Breast epithelium (tissue), 4 donors: ENCODE measurements at places on chromosomes 6 and 20. TPM values are rescaled to one million over a fixed set of nuclear protein-coding genes. Genes with fewer than 3 reads are reported as not detected.

Gene CDS2
- 37.6 TPM for total RNA-seq

Gene TRIM15
- not detected for total RNA-seq

Gene HLA-G
- not detected for total RNA-seq

Gene MC3R
- total RNA-seq: not detected

Gene AVP
- total RNA-seq: not detected

Gene KHDC1
- 0.32 TPM for total RNA-seq

Gene ASIP
- total RNA-seq: not detected

Gene CTCFL
- total RNA-seq: not detected

DNA sequence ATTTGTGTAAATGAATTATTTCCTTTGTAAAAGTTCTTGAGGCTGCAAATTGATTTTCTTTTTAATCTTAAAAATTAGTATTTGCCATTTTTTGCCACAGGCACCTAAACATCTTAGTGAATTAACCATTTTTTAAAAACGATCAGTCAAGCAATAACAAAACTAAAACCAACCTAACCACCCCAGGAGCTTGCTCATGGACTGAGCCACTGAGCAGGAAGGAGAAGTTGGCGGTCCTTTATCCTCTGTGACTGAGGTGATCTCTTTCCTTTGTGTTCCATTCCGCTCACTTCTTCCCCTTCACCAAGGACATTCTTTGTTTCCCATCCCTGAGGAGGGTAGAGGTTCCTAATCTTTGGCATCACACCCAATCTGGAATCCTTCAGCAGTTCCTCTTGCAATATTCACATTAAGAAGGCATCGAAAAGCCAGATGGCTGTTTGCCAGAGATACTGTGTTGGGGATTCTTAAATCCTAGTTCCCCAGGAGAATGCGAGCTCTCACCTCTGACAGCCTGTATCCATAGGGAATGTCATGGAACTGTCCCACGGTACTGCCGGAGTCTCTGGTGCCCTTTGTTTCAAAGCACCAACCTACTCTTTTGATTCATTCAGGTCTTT is 30.5 kb downstream of the RPRD1B start:
- no peak overlapping the region for H3K27ac ChIP-seq
- no peaks in the 10 kb centered on the region for H3K36me3 ChIP-seq
- no peaks in the 10 kb centered on the region for H3K4me1 ChIP-seq
- no peaks in the 10 kb centered on the region for H3K27me3 ChIP-seq
- DNase-seq: no peak
- no peak overlapping the region for H3K4me3 ChIP-seq

DNA sequence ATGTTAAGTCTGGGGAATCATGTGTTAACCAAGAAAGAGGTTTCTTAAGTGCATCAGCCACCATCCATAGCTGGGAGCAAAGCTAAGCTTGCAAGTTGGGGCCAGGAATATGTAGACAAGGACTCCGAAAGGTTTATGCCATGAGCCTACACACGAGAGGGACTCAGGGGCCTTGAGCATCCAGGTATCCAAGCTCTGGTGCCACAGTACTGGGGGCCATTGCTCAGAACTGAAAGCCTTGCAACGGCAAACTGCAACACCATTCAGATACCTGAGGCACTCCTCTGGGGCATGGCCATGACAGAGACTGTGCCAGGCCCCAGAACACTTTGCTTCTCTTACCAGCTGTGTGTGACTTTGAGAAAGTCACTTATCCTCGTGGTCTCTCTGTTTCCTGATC is 27.6 kb downstream of the PRND start:
- H3K27ac ChIP-seq: no peak overlapping the region
- H3K27me3 ChIP-seq: no peaks in the 10 kb centered on the region
- no peaks in the 10 kb centered on the region for H3K36me3 ChIP-seq
- H3K4me3 ChIP-seq: no peak overlapping the region

GRCh38 chr6:131135244-131136020 is at the start of gene AKAP7:
Gene AKAP7, plus strand, starts transcription at chr6:131135467. Its CDS starts 297 bp downstream, at chr6:131135764.
- peak; percentile 47 for DNase-seq
- peaks cover 7% of the 10 kb centered on the region for H3K4me1 ChIP-seq
- H3K36me3 ChIP-seq: no peaks in the 10 kb centered on the region

GRCh38 chr6:117384659-117385058 is 41.1 kb downstream of the ROS1 start:
- no peaks in the 10 kb centered on the region for H3K36me3 ChIP-seq
- no peak overlapping the region for H3K27ac ChIP-seq
- no peak for DNase-seq
- no peaks in the 10 kb centered on the region for H3K27me3 ChIP-seq

DNA sequence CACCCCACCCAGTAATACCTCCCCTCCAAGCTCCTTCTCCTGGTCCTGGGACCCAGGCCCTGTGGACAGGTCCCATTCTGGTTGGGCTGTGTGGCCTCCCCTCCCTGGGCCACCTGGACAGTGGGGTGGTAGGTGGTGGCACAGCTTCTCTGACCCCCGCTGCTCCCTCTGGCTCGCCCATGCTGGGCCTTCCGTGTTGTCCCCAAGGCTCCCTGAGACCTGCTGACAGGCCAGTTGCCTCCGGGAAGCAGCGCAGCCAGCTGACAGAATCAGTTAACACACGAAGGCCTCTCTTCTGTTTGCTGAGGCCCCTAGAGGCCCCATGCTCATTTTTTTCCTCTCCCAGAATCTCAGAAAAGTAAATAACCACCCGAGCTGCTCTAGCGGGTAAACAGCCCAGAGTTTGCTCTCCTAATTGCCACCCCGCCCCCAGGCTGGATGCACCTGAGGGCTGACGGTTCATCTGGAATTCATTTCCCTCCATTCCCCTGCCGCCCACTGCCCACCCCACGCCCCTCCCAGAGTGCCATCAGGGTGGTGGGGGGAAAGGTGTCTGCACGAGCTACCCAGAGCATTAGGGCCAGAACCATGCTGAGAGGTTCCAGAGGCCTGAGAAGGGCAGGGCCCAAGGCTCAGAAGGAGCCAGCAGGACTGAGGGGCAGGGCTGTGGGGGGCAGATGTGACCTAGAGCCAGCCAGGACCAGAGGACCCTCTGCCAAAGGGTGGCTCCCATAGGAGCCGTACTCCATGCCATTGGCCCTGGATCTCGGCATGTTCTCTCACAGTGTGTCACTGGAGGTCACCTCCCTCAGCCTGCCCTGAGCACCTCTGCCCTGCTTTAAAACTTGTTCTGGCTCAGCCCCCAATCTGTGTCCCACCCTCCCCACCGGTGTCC is 157.5 kb downstream of the GRM4 start:
- no peak overlapping the region for H3K4me3 ChIP-seq
- no peaks in the 10 kb centered on the region for H3K27me3 ChIP-seq
- no peaks in the 10 kb centered on the region for H3K4me1 ChIP-seq
- no peaks in the 10 kb centered on the region for H3K36me3 ChIP-seq

- no peak overlapping the region for H3K4me3 ChIP-seq
- H3K4me1 ChIP-seq: no peaks in the 10 kb centered on the region
- H3K27ac ChIP-seq: no peak overlapping the region
- no peaks in the 10 kb centered on the region for H3K36me3 ChIP-seq
- no peak for DNase-seq
These were observed 45.0 kb upstream of the ZBTB24 start for GRCh38 chr6:109527989-109528388.

GRCh38 chr6:168165891-168166290 is 86.9 kb upstream of the FRMD1 start:
- H3K27me3 ChIP-seq: no peaks in the 10 kb centered on the region
- DNase-seq: no peak
- no peak overlapping the region for H3K27ac ChIP-seq
- H3K36me3 ChIP-seq: no peaks in the 10 kb centered on the region

DNA sequence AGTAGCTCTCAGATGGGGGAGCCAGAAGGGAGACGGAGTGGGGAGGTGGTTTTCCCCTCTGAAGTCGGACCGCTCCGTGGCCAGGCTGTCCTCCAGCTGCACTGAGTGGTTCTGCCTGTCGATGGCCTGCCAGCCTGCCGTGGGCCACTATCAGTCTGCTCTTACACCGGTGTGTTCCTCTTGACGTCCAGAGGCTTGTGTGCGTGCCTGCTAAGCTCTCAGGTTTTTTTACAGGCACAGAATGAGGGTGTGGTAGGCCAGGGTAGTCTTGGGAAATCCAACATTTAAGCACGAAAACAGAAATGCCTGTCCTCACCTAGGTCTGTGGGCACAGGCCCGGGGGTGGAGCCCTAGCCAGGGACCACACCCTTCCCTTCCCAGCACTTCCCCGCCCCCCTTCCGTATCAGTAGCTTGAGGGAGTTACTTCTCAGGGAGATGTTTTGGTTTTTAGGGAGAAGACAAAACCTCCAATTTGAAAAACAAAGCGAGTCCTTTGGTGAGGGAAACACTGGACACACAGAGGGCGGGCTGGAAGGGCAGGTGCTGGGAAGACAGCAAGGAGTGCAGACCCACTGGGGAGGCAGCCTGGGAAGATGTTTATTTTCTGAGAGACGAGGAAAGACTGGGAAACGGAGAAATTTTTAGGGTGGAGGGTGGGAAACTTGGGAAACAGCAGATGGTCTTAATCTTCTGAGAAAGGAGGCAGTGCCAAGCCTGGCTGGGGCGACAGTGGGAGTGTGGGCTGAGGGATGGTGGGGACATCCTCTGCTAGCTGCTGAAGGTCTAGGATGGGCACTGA is 106.5 kb downstream of the LY86 start:
- no peaks in the 10 kb centered on the region for H3K36me3 ChIP-seq
- no peak for DNase-seq
- no peak overlapping the region for H3K27ac ChIP-seq
- H3K4me3 ChIP-seq: no peak overlapping the region
- H3K4me1 ChIP-seq: peaks cover 4% of the 10 kb centered on the region

- H3K27ac ChIP-seq: no peak overlapping the region
- H3K27me3 ChIP-seq: no peaks in the 10 kb centered on the region
- no peak overlapping the region for H3K4me3 ChIP-seq
- no peaks in the 10 kb centered on the region for H3K4me1 ChIP-seq
These were observed 212.4 kb upstream of the RUNX2 start for GRCh38 chr6:45115696-45116095.

DNA sequence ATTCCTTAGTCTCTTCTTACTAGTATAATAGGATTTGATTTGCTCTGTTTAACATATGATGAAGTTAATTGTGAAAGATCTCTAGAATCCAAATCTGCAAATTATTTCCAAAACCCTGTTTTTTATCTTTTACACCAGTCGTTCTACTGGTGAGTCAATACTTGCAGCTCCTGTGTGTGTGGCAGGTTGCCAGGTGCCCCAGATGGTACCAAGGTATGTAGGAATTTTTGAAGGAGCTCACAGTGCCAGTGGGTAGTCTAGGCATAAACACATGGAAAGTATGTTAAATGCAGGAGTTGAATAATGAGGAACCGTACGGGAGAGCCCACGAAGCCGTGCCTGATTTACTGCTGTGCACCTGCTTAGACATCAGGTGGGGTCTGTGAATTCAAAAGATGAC is 192.2 kb downstream of the FARS2 start:
- no peaks in the 10 kb centered on the region for H3K27me3 ChIP-seq
- H3K4me1 ChIP-seq: no peaks in the 10 kb centered on the region
- H3K4me3 ChIP-seq: no peak overlapping the region
- H3K36me3 ChIP-seq: no peaks in the 10 kb centered on the region
- no peak for DNase-seq

DNA sequence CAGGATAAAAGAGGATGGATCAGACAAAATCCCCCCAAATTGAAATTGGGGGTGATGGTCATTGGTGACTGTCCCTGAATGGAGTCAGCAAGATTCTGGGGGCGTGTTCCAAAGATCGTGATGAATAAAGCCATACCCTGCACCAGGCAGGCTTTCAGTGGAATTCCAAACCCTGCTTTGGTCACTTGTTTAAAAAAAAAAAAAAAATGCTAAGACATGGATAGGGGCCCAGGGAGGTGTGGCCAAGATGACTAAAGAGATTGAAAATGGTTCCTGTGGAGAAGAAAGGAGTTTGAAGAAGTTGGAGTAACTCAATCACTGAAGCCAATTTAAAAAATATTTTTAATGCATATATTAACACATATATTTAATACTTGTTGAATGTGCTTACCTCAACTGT is 161.4 kb upstream of the KCNG1 start:
- no peaks in the 10 kb centered on the region for H3K36me3 ChIP-seq
- no peaks in the 10 kb centered on the region for H3K4me1 ChIP-seq
- H3K27ac ChIP-seq: no peak overlapping the region
- no peak overlapping the region for H3K4me3 ChIP-seq
- H3K27me3 ChIP-seq: no peaks in the 10 kb centered on the region

DNA sequence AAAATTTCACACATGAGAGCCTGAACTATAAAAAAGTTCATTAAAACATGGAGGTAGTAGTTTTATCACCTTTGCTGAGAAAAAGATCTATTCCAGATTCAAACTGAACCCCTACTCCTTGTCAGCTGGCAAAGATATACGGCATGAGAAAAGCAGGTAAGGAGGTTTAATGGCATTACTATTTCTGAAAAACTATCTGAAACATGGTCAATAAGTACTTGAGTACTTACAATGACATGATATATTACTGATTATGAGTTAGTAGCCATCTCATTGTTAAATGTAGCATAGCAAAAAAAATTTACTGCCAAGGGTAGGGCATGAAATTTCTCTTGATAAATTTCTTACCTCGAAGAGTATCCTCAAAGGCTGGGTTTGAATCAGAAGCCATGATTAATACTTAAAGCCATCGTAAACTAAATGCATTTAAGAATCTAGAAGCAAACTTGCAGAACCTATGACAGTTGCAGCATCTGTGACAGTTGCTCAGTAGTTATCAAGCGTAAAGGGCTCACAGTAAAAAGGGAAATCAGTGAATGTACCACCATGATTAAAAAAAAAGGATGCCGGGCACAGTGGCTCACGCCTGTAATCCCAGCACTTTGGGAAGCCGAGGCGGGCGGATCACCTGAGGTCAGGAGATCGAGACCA is 8.7 kb downstream of the SLC17A5 start:
- peak overlapping the region; percentile 62 for H3K4me3 ChIP-seq
- DNase-seq: no peak
- H3K4me1 ChIP-seq: no peaks in the 10 kb centered on the region
- H3K27ac ChIP-seq: peak overlapping the region; percentile 40
- no peaks in the 10 kb centered on the region for H3K27me3 ChIP-seq
- H3K36me3 ChIP-seq: no peaks in the 10 kb centered on the region

DNA sequence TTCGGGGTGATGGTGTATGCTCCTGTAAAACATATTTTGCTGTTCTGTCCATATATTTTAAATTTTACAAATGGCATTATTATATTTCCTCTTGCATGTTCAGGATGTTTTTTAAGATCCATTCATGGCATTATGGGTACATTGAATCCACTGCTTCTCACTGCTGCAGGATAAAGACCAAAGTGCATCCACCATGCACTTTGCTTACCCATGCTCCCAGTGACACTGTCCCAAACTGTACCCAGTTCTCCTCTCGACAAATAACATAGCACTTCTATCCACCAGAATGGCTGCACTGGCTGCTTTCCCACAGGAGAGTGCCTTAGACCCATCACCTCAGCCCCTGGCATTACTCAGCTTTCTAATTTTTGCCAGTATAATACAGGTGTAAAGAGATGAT is 29.7 kb downstream of the MTRES1 start:
- H3K36me3 ChIP-seq: no peaks in the 10 kb centered on the region
- no peak for DNase-seq
- H3K4me3 ChIP-seq: no peak overlapping the region
- no peak overlapping the region for H3K27ac ChIP-seq
- no peaks in the 10 kb centered on the region for H3K4me1 ChIP-seq
